NCI-H2171 treated with DMSO at 0.1 percent for 48 hours (cell line): ENCODE measurements at places on chromosomes 3 and 15.

DNA sequence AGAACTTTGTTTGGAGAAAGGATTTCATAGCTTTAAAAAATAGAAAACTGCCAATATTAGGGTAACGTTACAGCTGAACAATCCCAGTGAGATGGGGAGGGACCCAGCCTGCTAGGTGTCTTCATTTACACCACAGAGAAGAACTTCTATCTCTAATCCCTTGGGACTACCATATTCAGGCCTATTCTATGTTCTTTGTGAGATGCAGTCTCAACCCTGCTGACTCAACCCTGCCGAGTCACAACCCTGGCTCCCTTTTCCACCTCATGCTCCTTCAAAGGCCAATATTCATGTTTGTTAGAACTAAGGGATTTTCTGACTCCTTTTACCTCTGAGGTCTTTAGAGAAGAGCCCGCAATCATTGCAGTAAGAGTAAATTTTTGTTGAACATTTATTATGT lies 350.5 kb downstream of the EPHB1 start:
- no peak for DNase-seq

- no peak for DNase-seq
These were observed 249.9 kb upstream of the TLE3 start for GRCh38 chr15:70347321-70348225.

DNA sequence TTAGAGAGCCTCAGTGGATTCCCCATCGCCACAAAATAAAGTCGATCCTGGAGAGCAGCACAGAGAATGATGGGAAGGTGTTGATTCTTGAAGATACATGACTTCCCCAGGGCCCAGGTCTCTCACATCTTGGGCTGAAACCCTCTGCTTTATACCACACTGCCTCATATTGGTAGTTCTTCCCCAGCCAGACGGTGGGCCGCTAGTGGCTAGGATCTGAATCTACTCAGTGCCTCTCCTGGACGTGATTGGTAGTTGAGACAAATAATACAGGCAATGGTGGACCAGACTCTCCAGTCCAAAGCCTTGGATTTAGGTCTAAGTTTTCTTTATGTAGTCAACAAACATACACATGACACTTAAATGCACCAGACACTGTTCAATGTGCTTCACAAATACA lies 49.7 kb downstream of the RAB11A start:
- no peak for DNase-seq

DNA sequence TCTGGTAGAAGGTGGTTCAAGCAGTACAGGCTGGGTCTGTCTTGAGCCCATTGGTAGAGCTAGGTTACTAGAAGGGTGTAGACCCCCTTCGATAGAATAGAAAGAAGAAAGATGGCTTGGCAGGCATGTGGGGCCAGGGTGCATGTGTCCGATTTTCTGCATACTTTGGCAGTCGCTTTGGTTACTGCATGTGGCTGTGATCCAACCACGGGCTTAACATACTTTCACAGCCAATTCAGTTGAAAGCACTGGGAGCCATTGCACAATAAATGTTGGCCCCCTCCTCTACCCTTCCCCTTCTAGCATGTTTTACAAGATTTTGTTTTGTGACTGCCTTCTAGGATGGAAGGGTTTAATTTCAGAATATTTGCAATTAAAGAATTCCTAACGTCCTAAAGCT lies 7.2 kb downstream of the ARID3B start:
- no peak for DNase-seq
